ENCODE measurements at places on chromosomes 3 and 15. TPM values are rescaled to one million over a fixed set of nuclear protein-coding genes. Genes with fewer than 3 reads are reported as not detected.

The ITGA11 gene
- 15.5 TPM for total RNA-seq

DNA sequence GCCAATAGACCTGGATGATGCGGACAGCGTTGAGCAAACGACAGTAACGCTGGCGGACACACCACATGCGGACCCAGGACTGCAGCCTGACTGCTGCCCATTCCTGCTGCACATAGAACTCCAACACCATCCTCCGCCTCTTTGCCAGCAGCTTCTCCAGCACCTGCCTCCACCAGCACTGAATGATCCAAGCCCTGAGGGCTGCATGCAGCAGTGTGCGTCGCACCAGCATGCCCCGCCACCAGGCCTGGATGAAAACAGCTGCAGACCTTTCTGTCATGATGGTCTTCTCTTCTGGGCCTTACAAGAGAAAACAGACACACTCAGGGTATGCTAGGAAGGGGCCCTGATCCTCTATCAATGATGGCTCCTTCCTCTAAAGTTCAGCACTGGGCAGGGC is 1.5 kb downstream of the IQCF5 start:
- no peaks in the 10 kb centered on the region for H3K27me3 ChIP-seq
- no peak overlapping the region for H3K4me3 ChIP-seq
- DNase-seq: no peak
- H3K27ac ChIP-seq: no peak overlapping the region
- no peaks in the 10 kb centered on the region for H3K36me3 ChIP-seq
- H3K4me1 ChIP-seq: no peaks in the 10 kb centered on the region

The CACNA2D3 gene
- total RNA-seq: 17.2 TPM

- no peak overlapping the region for H3K27ac ChIP-seq
- H3K27me3 ChIP-seq: no peaks in the 10 kb centered on the region
- DNase-seq: no peak
- no peaks in the 10 kb centered on the region for H3K36me3 ChIP-seq
Observed at GRCh38 chr3:155741603-155742002, 3.3 kb downstream of the PLCH1 start.

The GOLGA6D gene
- not detected for total RNA-seq
